ENCODE measurements at places on chromosomes 12 and 14.

DNA sequence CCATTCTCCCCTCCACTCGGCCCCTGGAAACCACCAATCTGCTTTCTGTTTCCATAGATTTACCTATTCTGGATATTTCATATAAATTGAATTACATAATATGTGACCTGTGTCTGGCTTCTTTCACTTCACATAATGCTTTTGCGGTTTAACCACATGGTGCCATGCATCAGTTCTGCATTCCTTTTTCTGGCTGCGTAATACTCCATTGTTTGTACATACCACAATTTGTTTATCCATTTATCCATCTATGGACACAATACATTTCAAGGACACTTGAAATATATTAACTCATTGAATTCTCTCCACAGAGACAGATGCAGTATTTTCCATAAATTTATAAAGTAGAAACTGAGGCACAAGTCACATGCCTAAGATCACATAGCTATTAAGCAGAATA lies 110.3 kb upstream of the ETV6 start:
- no peak for DNase-seq

DNA sequence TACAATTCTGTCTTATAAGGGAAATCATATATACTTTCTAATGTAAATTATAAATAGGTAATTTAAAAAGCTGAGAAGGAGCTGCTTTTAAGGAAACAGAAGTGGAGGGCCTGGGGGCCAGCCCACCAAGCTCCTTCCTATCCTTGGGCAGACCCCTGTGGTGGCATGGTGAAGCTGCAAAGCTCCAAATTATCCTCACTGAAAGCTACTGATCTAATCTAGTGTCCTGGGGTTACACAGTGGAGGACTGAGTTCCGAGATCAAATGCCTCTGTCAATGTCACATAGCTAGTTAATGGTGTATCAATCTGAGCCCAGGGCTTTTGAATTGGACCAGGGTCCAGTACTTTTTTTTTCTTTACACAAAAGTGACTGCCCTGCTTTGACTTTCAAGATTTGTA lies 355.4 kb downstream of the CEP128 start:
- DNase-seq = no peak

- DNase-seq = no peak
Observed at GRCh38 chr12:11836282-11837151, 187.0 kb downstream of the ETV6 start.

- no peak for DNase-seq
Observed at GRCh38 chr14:56811593-56812363, 1.5 kb upstream of the OTX2 start.

DNA sequence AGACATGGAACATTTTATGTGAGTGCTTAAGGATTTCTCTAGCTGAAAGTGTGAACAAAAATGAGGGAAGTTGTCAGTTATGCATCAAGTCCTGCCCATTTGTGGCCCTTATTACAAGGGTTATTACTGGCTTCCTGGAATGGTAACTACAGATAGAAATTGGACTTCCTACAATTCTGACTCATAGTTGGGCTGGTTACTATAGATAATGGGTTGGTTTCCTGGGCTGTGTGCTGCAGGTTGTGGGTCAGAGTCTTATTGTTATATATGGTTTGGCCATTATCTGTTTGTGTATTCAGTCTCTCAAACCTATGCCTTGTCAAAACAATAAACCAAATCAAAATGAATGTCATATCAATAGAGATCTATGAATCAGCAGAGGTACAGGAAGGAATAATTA lies 313.7 kb downstream of the ADAMTS20 start:
- DNase-seq = peak; percentile 46

GRCh38 chr14:60349663-60350365 lies 100.8 kb downstream of the PPM1A start:
- peak; percentile 19 for DNase-seq

- no peak for DNase-seq
Observed at GRCh38 chr14:96237641-96238040, 18.4 kb upstream of the BDKRB1 start.

Data from astrocyte (in vitro differentiated cells and primary cell).